NCI-H2081 treated with DMSO at 0.1 percent for 48 hours (cell line): ENCODE measurements at places on chromosomes 16 and 17.

GRCh38 chr17:80990921-80991644, 558 bp upstream of the CHMP6 start:
- DNase-seq: no peak

GRCh38 chr17:47704736-47705135, 10.8 kb downstream of the TBKBP1 start:
- DNase-seq: no peak

DNA sequence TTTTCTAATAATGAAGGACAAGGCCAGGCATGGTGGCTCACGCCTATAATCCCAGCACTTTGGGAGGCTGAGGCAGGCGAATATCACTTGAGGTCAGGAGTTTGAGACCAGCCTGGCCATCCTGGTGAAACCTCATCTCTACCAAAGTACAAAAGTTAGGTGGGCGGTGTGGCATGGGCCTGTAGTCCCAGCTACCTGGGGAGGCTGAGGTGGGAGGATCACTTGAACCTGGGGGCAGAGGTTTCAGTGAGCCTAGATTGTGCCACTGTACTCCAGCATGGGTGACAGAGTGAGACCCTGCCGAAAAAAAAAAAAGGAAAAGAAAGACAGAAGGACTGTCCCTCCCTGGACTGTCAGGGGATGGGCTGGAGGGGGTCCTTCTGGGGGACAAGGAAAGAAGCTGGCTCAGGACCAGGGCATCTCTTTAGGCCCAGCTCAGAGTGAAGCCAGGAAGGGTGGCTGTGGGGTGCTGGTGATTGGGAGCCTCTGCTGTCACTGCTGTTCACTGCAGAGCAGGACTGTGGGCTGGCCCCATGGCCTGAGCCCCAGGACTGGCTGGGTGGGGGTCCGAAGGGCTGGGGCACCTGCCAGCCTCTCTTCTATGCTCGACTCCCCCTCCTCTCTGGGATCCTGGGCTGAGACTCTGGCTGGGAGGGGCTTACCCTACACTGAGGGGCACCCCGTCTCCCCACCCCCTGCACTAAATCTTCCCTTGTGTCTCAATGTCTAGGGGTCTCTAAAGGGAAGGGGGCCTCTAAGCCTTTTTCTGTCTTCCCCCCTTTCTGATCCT, 909 bp upstream of the ARHGAP23 start:
- DNase-seq: no peak

DNA sequence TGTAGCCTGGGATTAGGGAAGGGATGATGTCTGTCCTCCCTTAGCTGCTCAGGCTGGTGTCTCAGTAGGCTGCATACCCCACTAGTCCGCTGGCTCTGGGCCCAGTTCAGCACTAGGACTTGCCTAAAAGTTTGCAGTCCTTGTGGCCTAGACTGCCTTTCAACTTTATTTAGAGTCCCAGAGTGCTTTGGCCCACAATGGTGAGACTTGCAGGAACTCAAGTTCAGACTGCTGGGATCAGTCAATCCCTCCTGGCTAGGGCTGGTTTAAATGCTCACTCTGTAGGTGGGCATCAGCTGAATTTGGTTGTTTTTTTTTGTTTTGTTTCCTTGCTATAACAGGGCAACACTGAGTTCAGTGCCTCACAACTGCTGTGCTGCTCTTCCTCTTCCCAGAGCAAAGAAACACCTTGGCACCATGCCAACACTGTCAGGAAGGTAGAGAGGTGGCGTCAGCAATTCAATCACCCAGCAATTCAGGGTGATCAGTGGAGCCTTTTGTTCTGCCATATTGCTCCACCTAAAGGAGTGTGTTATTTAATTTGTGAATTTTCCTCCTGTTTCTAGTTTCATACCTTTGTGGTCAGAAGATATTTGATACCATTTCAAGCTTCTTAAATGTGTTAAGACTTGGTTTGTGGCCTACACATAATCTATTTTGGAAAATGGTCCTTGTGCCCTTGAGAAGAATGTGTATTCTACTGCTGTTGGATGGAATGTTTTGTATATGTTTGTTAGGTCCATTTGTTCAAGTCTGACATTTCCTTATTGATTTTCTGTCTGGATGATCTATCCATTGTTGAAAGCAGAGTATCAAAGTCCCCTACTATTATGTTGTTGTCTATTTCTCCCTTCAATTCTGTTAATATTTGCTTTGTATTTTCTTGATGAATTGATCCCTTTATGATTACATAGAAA, 284.0 kb upstream of the PMFBP1 start:
- no peak for DNase-seq

- no peak for DNase-seq
These were observed 48.8 kb downstream of the HSD17B2 start for GRCh38 chr16:82083710-82084353.

DNA sequence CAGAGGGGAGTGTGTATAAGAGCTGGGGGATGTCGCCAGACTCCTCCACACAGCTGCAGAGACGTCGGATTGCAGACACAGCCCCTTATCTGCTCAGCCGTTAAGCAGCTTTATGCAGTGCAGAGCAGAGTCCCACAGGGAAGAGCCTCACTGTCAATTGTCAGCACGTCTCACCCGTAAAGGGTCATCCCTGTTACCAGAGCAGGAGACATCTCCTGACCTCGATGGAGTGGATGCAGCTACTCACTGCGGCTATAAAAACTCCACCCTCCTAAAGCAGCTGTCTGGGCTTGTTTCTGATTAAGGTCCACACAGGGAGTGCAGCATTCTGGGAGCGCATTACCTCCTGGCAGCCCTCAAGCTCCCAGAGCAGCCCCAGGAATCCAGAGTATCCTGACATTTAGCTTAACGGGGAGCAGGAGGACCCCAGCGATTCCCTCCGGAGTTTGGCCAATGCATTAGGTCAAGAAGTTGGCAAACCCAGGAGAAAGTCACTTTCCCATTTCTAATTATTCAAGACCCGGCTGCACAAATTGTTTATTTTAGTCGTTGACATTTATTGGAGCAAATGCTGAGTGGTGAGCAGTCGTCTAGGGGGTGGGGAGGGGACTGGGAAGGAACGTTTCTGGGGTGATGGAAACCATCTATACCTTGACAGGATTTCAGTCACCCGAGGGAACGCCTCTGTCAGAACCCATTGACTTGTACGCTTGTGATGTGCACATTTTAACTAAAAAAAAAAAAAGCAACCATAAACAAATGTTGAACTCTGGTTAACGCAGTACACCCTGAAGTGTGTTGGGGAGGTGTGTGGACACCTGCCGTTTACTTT, 100.0 kb upstream of the ZNF469 start:
- no peak for DNase-seq

DNA sequence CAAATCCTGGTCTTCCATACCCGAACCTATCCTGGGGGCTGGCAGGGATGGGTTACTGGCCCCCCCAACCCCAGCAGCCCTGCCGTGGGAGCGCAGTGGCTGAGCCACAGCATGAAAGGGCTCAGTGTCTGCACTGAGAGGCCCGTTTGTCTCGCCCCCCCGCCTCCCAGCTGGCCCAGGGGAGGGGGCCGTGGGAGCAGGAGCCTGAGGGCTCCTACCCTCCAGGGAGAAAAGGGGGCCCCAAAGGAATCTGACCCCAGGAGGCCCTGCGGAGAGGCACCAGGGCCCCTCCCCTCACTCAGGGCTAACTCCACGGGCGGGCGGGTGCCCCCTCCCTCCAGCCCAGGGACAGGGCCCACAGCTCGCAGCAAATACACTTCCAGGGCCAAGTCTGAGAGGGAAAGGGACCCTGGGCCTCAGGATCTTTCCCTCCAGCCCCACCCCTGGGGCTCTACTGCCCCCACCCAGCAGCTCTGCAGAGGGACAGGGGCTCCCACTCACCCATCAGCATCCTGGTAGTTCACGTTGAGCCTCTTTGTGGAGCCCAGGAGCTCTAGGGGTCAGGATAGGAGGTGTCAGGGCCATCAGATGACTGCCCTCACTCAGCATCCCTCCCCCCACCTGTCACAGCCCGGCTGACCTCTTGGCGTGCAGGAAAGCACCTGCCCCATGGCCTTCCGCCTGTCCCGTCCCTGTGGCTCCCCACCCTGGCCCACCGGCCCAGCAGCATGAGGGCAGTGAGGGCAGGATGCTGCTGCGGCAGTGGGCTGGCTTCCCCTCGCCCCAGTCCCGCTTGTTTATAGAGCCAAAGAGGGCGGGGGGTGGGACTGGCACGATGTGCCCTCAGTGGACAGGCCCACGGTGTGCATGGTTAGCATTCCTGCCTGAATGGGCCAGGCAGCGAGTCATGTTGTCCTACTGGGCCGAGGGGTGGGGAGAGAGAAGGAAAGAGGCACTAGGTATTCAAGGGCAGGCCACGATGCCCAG, 7.3 kb downstream of the CASKIN2 start:
- DNase-seq: no peak

DNA sequence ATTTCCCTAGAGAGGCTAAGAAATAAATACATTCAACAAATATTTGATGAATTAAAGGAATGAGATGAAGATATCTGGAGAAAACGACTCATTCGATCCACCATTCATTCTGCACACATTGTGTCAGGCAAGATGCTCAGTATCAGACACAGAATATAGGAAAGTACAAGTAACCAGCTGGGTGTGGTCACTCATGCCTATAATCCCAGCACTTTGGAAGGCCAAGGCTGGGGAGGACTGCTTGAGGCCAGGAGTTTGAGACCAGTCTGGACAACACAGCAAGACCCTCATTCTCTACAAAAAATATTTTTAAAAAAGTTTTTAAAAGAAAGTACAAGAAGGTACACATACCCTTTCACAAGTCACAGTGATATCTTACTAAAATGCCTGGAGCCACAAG, 42.3 kb downstream of the CRLF3 start:
- no peak for DNase-seq

GRCh38 chr17:55845385-55845784, 94.5 kb downstream of the PCTP start:
- DNase-seq: no peak
